ENCODE measurements at places on chromosomes 3 and 15.

DNA sequence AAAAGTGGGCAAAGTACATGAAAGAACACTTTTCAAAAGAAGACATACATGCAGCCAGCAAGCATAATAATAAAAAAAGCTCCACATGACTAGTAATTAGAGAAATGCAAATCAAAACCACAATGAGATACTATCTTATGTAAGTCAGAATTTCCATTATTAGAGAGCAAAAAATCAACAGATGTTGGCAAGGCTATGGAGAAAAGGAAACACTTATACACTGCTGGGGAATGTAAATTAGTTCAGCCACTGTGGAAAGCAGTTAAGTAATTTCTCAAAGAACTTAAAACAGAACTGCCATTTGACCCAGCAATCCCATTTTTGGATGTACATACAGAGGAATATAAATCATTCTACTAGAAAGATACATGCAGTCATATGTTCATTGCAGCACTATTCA lies 360.7 kb downstream of the NSUN3 start:
- DNase-seq = peak; percentile 77

GRCh38 chr3:188266562-188267274 lies 112.8 kb downstream of the LPP start:
- peak; percentile 82 for DNase-seq

- DNase-seq = no peak
Measured at GRCh38 chr3:185796431-185797107, 28.3 kb downstream of the IGF2BP2 start.

DNA sequence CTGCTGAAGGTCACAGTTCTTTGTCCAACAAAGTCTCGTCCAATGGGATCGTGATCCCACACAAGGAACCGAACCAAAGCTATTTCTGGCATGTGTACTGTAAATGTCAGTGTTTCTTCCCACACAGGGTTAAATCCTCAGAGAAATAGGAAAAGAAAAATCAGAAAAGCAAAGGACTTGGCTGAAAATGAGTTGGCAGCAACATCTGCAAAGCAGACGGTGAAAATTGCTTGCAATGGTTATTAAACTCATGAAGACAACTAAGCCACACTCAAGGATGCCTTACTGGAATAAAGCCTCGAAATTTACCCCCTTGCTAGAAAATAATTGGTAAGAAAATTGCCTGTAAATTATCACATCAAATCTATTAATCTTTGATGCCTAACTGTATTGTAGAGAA lies 195.2 kb upstream of the STRIT1 start:
- DNase-seq = no peak

DNA sequence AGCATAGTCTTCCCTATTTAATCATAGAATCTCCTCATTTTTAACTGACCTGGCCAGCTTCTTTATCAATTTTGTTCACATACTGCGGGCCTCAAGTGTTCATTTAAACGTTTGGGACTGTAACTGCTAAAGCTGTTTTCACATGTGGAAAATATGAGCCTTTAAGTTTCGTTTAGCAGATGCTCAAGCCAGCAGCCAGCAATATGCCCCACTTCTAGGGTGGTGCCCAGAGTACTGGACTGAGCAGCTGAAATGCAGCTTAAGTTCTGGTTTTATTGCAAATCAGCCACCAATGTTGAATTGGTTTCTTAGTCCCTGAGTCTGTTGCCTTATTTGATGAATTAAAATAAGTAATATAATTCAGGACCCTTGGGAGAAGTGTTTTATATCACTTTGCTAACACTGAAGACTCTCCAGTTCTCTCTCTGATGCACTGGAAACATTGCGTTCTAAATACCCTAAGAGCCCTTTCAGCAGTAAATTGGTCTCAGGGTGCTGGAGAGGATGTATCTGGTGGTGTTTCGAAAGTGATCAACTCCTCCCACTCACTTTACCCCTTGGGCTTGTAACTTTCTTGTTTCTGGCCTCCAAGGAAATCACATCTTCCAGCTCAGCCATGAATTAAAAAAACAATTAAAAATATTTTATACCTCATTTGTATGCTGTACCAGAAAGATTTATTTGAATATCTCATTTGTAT lies 61.7 kb downstream of the B3GALNT1 start:
- DNase-seq = no peak
